Uterine smooth muscle cell (primary cell): ENCODE measurements at places on chromosomes 5 and 9. TPM values are rescaled to one million over a fixed set of nuclear protein-coding genes. Genes with fewer than 3 reads are reported as not detected.

Gene CDX1
- 0.12 TPM in 1 of 2 replicates, not detected in the other for total RNA-seq

Gene PRSS3
- 22.4 and 82.3 TPM in 2 replicates for total RNA-seq

Gene ZNF169
- 2.5 and 3.4 TPM in 2 replicates for total RNA-seq

Gene IGFBPL1
- total RNA-seq: 0.12 TPM in 1 of 2 replicates, not detected in the other

Gene EIF4E1B
- total RNA-seq: not detected in 2 replicates

Gene ATOX1
- total RNA-seq: 54.6 and 56.4 TPM in 2 replicates

Gene LCN12
- total RNA-seq: 0.12 TPM in 1 of 2 replicates, not detected in the other

Gene PCDHA3
- under 0.01 and 0.25 TPM in 2 replicates for total RNA-seq

Gene MARCOL
- not detected in 2 replicates for total RNA-seq

Gene SEMA6A
- total RNA-seq: 0.12 and 0.44 TPM in 2 replicates
